T1000 (cell line): ENCODE measurements at places on chromosomes 6 and 20.

DNA sequence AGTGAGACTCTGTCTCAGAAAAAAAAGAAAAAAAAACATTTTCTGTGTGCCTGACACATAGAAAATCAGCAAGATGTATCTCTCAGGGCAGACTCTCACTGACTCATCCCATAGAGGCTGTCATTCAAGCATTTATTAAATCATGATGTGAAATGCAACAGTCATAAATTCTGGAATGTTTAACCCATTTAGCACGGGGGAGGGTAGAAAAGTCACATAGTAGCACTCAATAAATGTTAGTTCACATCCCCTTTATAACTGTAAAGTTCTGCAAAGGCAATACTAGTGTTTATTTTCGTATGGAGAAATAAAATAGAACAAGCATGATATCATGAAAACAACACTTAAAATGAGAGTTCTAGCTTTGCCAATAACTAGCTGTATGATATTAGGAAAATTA is 15.5 kb upstream of the CARMIL1 start:
- no peak for DNase-seq

DNA sequence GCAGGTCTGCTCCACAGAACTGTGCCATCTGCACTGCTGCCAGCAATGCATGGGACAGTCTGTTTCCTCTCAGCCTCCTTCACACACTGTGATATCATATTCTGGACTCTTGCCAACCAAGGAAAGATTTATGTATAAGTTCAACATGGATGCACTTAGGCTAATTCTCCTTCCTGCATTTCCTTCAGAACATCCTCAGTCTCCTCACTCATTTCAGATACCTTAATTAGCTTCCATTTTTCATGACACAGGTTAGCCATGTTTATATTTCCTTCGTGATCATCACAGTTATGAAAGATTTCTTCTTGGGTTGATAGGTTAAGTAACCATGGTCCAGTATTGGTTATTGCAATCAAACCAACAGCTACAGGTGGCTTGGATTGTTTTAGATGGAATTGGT is 46.4 kb upstream of the DDR1 start:
- DNase-seq: no peak

DNA sequence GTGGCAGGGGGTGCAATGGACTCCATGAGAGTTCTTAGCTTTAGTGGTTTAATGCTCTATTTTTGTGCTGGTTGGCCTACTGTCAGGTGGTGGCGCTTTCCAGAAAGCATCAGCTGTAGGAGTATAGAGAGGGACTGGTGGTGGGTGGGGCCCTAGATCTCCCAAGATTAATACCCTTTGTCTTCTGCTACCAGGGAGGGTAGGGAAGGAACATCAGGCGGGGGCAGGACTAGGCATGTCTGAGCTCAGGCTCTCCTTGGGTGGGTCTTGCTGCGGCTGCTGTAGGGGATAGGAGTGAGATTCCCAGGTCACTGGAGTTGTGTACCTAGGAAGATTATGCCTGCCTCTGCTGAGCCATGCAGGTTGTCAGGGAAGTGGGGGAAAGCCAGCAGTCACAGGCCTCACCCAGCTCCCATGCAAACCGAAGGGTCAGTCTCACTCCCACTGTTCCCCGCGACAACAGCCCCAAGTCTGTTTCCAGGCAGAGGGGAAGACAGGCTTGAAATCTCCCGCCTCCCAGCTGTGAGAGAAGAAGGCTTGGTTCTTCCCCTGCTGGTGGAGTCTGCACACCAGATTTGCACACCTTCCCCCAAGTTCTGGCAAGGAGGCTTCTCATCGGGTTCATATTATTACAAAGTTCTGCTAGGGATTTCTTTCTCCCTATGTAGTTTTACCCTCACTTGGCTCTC is 46.7 kb upstream of the PKIB start:
- no peak for DNase-seq

- no peak for DNase-seq
Observed at GRCh38 chr6:13902922-13903321, 21.8 kb upstream of the RNF182 start.

DNA sequence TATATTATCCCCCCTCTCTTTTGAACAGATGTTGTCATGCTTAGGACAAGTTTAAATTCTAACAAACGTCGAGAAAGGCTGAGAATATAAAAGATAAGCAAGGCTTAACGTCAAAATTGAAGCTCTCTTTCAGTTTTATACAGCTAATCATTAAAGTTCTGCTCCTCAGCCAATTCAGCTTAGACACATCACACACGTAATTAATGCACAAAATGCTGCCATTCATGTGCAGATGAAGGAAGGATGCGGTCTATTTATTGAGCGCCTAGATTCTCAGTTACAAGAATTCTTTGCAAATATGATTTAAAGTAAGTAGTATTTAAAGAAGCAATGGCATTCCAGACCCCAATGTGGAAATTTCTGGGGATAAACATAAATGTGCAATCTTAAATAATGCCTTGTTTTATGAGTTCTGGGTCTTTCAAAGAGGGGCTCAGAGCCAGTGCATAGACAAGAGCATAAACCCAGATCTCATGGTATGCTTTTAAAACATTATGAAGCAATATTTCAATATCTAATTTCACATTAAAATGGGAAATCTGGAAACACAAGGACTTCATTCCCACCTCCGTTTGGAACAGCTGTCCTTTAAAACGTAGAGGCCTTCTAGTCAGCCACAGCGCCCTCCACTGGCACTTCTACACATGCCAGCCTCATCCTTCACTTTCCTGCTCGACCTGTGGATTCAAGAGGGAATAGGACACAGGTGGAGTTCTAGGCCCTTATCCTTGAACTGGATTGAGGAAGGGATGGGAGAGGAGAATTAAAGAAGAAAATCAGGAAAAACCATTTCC is 85.8 kb downstream of the LYRM4 start:
- DNase-seq: no peak

DNA sequence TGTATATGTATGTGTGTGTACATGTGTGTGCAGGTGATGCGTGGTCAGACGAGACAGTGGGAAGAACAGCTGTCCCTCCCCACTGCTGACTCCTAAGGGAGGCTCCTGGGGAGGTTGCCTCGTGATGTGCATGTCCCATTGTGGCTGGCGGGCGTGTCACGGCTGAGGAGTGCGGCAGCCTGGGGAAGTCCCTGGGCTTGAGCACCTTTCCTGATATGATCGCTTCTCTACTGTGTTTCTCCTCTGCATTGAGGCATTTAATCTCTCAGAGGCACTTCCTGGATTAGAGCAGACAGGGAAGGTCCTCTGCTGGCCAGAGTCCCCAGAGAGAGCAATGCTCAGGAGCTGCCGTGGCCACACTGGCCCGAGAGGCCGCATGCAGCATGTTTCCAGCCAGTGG is 11.4 kb downstream of the NPBWR2 start:
- no peak for DNase-seq

DNA sequence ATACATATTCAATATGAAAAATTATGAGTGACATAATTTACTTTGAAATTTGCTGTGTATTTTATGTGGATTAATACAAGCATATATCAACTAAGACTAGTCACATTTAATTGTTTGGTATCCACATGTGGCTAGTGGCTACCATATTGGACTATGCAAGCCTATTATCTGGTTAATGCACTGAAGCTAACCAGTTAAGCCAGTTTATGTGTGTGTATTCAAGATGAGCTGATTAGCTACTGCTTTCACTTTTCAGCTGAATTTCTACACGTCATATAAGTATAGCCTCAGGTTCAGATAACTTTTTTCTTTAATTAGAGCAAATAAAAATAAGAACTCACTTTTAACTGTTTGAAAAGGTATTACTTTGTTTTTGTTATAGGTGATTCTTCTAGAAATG is 903.7 kb downstream of the TFAP2A start:
- DNase-seq: no peak

GRCh38 chr6:157198425-157199279 is 124.7 kb downstream of the TMEM242 start:
- no peak for DNase-seq

DNA sequence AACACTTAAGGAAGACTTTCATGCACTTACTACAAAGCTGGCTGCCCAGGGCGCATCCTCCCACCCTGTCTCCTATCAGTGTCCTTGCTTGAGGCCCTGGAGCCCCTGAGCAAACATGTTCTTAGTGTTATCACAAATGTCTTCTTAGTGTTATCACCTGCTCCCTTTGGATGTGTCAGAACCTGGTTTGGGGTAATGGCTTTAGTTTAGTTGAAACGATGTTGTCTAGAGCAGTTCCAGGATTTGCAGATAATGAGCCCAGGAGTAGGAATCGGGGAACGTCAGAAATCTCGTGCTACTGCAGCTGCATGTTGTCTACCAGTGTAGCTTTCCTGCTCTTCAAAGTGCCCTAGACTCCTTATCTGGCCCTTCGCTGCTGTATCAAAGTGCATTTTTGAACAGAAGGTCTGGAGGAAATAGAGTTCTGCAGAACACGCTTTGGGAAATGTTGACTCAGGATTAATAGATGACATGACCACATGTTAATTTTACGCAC is 69.6 kb downstream of the PHACTR2 start:
- no peak for DNase-seq
